ENCODE measurements at places on chromosomes 7 and 10.
A peak's percentile ranks its signal among the peaks of the same experiment; 100 is the strongest.

DNA sequence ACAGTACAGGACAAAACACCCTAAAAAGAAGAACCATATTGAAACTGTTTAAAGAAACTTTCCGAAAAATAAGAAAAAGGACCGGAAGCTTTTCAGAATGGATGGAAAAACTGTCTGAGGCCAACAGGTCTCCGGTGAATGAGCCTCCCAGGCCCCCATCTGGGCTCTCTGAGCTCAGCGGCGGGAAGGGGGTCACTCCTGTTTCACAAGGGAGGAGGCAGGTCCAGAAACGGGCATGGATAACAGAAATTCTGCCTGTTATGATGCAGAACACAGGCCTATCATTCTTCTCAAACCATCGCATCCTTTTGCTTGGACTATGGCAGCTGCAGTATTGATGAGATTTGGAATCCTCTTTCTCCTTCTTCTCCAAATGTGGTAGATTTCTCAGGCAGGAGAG, 58.9 kb upstream of the SHH start:
- DNase-seq: no peak

GRCh38 chr7:50391386-50391785, 58.8 kb downstream of the FIGNL1 start:
- no peak for DNase-seq

DNA sequence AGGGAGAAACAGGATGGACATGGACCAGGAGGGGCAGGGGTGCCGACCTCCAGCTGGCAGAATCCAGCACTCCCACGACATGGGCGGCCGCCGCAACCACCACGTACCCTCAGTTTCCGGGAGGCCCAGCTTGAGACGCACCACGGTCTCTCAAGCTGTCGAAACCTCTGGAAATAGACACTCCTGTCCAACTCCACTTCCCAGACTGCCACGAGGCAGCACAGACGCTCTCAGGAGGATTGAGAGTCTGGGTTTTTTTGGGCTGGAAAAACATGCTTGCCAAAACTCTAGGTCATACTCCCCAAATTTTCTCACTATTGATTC, 37.9 kb upstream of the PDGFA start:
- no peak for DNase-seq

DNA sequence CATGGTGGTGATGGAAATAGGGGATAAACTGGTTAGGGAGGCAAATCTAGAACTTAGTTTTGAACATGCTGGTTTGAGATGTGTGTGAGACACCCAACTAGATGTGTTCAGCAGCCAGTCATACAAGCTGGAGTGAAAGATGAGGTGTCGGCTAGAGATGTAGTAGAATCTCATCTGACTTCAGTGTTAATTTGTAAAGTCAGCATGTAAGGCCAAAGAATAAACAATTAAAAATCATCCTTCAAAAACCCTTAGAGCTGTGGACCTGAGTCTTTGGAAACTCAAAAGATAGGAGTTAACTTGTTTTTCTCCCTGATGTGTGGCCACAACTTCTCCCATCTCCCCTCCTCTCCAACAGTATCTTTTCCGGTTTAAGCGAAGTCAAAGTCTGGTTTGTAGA, 22.8 kb upstream of the AGK start:
- no peak for DNase-seq

DNA sequence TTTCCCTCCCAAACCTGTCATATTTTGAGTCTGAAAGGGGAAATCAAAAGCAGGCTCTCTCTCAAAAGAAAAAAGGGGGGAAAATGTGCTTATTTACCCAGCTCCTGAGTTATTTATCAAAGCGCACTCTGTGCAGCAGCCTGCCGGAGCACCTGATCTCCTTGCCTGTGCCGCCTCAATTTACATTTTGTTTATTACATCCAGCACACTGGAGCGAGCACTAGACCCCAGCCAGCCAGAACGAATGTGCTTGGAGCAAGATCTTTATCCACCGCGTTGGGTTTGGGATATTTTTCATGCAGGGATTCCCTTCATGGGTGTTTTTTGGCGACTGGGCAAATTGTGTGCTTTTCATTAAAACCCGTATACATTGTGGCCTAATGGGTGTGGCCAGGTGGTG, 161.9 kb upstream of the INSYN2A start:
- DNase-seq: peak; percentile 34

DNA sequence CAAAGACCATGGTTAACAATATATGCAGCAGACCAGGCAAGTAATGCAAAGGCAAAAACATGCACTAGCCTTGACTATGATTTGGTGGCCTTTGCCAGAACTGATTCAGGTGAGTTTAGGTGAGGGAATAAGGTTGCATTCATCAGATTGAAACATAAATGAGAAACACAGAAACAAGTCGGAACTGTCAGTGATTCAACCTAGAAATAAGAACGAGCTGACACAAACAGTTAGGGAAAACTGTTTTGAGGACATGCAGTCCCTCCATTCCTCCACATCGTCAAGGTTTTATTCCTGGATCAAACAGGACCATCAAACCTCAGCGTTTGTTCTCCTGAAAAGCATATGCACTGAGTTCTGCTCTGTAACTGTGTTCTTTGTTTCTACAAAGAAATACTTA, 1.8 kb downstream of the ZNF248 start:
- DNase-seq: no peak

GRCh38 chr10:77554996-77555397, 82.6 kb downstream of the KCNMA1 start:
- DNase-seq: no peak

- no peak for DNase-seq
These were observed 271.1 kb downstream of the PLXDC2 start for GRCh38 chr10:20087353-20087752.

DNA sequence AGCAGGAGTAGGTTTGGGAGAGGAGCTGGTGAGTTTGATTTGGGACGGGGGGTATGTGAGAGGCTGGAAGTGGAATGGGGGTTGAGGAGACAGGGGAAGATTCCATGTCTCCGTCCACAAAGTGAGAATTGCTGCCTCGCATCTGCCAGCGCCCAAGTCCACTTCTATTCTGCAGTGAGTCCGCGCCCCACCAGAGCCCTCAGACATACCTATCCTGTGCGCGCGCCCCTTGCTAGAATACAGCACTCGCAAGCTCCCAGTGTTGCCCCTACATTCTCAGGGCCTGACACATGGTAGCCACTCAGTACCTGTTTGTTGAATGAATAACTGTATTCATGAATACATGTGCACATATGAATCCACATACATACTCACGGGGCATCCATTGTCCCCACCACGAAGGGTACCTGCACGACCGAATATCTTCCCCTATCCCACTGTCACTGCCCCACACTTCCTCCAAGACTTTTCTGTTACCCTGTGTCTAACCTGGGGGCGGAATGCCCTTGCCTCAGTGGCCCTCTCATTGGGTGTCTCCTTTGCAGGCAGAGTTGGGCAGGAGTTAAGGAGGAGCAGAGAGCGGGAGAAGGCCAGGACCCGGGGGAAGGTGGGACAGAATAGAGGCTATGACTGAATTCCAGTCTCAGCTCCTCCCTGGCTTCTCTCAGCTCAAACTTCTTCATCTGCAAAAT, 19.9 kb downstream of the POLL start:
- DNase-seq: no peak

GRCh38 chr10:91955114-91955513, 31.5 kb downstream of the BTAF1 start:
- no peak for DNase-seq

- no peak for DNase-seq
These were observed 36.3 kb downstream of the CFAP46 start for GRCh38 chr10:132906106-132906505.

DNA sequence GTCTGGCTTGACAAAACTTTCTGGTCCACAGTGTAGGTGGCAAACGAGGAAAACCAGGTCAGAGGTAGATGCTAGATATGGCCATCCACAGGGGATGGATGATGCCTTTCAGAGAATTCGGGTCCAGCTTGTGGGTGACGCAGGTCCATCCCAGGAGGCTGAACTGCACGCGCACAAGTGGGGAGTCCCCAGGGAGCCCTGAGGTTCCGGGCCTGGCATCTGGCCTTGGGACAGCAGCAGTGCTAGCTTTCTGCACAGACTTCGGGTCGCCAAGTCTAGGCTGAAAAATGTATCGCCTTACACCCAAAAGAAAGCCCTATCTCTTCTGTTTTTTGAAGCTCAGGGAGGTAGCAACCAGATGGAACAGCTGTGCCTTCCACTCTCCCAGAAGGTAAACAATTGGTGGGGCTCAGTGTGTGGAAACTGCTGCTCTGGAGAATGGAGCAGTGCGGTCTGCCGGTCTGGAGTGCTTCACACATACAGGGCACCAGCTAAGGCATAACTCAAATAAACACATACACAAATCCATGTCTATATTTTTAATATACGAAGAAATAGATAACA, 119.3 kb upstream of the ACBD5 start:
- DNase-seq: peak; percentile 86

- no peak for DNase-seq
These were observed 13.1 kb downstream of the PLCE1 start for GRCh38 chr10:94006591-94007550.

DNA sequence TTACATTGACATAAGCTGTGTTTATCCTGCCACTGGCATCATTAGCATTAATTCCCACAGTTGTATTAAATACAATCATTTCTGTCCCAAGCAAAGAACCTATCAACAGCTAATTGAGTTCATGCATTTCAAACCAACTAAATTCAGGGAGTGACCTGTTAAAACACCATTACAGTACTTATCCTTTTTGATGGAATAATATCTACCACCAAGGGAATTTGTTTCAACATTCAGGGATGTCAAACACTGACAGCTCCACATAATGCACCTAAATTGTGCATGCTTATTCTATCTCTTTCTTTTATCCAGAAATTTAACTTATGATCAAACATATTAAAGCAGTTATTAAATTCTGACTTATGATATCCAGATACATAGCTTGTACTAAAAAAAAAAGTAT, 136.8 kb downstream of the NSUN6 start:
- no peak for DNase-seq

GRCh38 chr7:158010961-158011693, 576.5 kb downstream of the PTPRN2 start:
- DNase-seq: no peak

DNA sequence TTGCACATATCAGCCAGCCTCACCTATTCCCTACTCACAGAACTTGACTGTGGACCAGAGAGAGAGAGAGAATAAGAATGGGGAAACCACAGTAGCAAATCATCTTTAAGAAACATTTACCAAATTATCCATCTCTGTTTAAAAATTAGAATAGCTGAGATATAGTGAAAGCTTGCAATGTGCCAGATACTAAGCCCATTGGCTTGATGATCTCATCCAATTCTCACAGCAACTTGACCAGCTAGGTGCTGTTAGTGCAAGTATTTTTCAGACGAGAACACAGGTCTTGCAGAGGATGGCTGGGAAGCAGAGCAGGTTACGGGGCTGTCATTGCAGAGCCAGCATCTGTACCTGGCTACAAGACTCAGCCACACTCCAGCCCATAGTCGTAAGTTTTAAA, 50.9 kb downstream of the KLF6 start:
- DNase-seq: no peak

GRCh38 chr7:77450054-77450453, 33.9 kb upstream of the GSAP start:
- DNase-seq: no peak

DNA sequence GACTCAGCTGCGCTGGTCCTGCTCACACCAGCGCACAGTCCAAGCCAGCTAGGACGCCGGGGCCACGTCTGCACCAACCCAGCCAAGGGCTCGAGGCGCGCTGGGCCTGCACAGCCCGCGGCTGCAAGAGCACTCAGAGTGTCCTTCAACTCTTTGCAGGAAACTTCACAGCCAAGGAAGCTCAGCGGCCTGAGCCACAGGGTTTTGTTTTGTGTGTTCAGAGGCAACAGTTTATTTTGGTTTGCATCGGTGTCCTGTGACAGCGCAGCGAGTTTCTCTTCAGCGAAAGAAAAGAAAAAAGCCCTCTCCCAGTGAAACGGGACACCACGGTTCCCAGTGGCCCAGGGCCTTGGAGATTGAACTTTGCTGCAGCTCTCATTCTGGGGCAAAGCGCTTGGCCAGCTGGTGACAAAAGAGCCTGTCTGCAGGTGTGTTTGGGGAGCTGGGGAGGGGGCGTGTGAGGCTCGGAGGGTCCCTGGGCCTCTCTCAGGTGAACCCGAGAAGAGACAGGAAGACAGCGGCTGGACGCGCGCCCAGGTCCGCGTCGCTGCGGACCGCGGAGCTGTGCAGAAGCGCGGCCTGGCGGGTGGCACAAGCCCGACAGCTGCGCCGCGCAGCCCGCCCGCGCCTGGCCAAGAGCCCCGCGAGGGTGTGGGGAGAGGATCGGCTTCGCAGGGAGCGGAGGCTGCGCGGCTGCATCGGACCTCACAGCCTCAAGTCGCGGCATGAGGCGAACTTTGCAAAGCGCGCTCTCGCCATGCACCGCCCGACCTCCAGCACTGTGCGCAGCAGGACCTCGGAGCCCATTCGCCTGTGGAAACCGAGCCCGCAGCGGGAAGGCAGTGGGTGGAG, 922 bp downstream of the CXCL12 start:
- no peak for DNase-seq

- DNase-seq: no peak
These were observed 30.5 kb downstream of the DCLRE1A start for GRCh38 chr10:113823389-113823788.

GRCh38 chr7:130489140-130489983, 2.5 kb upstream of the MEST start:
- DNase-seq: no peak

GRCh38 chr7:5679813-5680473, 101.5 kb downstream of the RNF216 start:
- DNase-seq: no peak

- DNase-seq: peak; percentile 37
These were observed 21.0 kb upstream of the HPS1 start for GRCh38 chr10:98467506-98468318.
